ENCODE measurements at places on chromosomes 4 and X.

DNA sequence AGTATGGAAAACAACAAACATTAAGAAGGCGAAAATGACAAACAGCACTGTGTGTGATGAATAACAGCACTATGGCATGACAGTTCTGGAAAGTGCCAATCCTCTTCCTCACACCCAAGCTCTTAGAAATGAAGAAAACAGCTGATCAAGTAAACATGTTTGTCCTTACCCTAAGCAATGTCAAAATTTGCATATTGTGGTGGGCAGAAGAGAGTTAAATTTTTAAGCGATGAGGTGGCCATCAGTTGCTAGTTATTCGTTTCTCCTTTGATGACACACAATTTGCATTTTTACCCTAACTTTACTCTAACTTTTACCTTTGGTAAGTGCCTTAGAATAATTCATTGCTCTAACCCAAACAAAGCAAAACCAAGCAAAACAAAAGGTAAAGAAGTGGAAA is 8.8 kb downstream of the PROM1 start:
- DNase-seq = no peak

DNA sequence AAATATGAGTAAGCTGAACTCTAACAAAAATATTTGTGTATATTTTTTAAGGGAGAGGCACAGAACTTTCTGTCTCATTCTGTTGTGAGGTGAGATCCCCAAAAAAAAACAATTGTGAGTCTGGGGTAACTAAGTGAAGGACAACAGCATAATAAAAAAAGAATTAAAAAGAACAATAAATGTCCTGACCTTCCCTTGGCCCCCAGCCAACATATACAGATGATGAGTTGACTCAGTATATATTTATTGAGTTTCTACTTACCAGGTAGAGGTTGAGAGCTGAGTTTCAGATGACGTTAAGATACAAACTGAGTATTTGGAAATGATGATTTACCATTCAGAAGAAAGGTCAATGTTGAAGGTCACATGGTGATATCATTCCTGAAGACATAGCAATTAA is 239.5 kb downstream of the KCNIP4 start:
- no peak for DNase-seq

- no peak for DNase-seq
Observed at GRCh38 chr4:78310007-78310739, 241.4 kb upstream of the ANXA3 start.

DNA sequence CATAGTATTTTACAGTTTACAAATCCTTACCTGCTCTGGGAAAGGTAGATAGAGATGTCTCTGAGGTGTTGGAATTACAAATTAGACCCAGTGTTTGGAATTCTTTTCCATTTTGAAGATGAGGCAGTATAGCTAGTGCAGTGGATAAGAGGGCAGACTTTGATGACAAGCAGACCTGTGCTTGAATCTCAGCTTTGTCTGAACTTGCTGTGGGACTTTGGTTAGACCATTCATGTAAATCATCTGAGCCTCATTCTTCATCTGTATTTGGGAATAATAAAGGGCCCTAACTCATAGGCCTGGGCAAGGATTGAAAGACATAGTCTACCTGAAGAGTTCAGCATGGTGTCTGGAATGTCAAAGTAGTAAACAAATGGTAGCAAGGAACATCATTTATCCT is 77.2 kb upstream of the BOD1L1 start:
- no peak for DNase-seq

- DNase-seq = no peak
Observed at GRCh38 chr4:32840461-32841189, 2120.5 kb downstream of the PCDH7 start.

GRCh38 chrX:15240414-15240813 is 29.5 kb downstream of the ASB9 start:
- no peak for DNase-seq

DNA sequence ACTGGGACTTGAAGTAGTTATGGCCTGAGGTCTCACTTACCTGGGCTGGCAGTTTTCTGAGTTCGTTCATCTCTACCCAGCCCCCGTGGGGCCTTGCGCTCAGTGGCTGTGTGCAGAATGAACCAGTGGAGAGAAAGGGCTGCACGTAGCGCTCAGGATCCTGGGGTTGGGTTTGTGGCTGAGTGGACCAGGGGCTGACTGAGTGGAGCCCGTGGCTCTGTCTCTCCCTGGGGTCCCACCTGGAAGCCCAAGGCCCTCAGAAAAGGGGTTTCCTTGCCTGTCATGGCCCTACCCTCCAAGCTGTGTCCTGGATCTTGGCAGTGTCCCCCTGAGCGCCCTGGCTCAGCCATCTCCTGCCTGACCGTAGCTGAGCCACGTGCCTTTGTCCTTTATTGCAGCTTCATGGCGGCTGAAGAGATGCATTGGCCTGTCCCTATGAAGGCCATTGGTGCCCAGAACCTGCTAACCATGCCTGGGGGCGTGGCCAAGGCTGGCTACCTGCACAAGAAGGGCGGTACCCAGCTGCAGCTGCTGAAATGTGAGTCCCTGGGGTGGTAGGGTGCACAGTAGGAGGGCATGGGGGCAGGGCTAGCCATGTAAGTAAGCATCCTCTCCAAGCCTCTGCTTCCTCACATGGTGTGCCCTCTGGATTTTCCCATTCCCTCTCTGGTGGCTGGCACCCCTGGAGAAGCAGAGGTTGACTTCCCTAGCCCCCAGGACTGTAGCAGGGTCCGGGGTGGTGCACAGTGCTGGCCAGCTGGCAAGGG is 23.2 kb upstream of the ADD1 start:
- DNase-seq = no peak

DNA sequence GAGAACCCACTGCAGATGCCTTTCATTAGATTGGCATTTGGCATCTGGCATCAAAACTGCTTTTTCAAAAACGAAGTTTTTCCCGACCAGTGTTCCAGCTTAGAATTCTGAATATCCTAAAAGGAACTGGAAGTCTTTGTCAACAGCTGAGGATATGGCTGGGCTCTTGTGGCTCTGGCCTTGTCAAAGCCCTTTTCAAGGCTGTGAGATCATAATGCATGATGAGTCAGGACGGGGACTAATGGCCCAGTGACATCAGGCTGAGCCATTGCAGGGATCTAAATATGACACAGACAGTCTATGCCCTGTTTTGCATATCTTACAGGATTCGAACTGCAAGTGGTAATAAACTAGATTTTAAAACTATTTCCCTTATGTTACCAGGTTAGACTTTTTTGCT is 306.4 kb downstream of the PTTG2 start:
- no peak for DNase-seq

GRCh38 chr4:148834804-148835631 is 392.8 kb upstream of the NR3C2 start:
- DNase-seq = peak; percentile 1

DNA sequence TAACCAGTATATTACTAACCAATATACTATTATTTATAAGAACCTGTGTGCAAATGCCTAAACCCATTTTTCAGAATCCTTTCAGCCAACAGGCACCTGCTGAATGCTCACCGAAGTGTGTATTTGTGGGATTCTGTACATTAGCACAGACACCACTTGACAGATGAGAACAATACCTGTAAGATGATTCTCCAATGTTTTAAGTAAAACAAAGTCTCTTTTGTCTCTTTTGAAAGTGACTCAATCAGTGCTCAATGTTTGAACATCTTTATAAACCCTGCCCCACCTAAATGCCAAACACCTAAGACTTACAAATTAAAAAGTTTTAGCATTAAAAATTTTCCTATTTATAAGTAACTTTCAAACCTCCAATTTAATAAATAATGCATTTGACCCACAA is 763 bp downstream of the ASB9 start:
- DNase-seq = no peak

Data from iris pigment epithelial cell (primary cell).